ENCODE measurements at places on chromosomes 6 and 20.

- DNase-seq = no peak
Measured at GRCh38 chr6:134238960-134239795, 78.7 kb downstream of the SGK1 start.

DNA sequence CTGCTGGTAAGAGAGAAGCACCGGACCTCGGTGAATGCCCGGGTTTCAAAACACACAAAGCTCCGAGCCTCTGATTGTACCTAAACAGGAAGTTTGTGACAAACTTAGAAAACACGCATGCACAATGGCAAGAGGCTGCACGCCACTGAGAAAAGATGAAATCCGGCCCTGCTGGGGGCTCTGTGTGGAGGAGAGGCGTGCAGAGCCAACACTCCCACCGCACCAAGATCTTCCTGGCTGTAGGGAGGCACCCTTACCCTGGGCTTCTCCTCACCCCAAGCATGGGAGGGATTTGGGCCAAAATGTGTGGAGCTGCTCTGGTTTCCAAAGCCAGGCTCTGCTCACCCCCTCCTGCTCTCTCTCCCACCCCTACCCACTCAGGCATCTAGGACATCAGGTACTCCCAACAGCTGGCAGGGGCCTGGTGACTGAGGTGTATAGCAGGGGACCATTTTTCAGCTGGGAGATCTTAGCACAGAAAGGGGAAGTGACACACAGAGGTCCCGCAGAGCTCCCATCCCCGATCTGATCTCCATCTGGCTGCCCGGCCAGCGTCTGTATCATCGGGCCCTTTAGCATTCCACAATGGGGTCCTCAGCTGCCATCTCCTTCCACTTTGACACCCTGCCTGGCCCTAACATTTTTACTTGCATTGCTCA, 84.2 kb downstream of the TRERF1 start:
- peak; percentile 72 for DNase-seq

DNA sequence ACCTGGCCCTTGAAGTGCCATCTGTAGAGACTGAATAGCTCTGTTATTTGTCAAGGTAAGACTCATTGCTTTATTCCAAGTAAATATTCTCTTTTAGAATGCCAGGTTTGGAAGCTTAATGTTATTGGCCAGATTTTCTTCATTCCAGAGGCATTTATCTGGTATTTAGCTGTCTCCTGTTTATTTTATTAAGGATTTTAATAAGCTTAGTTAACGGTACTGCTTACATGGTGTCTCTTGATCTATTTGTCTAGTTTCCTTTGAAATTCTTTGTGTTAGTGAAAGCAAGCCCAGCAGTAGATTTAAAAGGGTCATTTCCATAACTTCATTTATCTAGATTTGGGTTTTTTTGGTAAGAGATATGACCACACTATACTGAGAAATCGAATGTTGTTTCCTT, 7.7 kb downstream of the RALY start:
- DNase-seq = no peak

DNA sequence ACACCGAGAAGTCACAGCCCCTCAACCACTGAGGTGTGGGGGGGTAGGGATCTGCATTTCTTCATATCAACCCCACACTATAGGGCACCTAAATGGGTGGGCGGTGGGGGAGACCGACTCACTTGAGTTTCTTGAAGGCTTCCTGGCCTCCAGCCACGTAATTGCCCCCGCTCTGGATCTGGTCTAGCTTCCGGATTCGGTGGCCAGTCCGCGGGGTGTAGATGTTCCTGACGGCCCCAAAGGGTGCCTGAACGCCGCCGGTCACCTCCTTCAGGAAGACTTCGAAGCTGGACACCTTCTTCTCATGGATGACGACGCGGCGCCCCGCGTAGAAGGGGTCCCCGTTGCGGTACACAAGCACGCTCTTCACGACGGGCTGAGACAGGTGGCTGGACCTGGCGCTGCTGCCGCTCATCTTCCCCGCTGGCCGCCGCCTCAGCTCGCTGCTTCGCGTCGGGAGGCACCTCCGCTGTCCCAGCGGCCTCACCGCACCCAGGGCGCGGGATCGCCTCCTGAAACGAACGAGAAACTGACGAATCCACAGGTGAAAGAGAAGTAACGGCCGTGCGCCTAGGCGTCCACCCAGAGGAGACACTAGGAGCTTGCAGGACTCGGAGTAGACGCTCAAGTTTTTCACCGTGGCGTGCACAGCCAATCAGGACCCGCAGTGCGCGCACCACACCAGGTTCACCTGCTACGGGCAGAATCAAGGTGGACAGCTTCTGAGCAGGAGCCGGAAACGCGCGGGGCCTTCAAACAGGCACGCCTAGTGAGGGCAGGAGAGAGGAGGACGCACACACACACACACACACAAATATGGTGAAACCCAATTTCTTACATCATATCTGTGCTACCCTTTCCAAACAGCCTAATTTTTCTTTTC, at the start of gene DCDC2:
Gene DCDC2, minus strand, starts transcription at position 724 of the 883 bp plus-strand sequence. Its CDS starts 309 bp downstream, at position 415.
- DNase-seq = peak; percentile 17

GRCh38 chr20:32527447-32528055, 57.6 kb downstream of the NOL4L start:
- DNase-seq = no peak

DNA sequence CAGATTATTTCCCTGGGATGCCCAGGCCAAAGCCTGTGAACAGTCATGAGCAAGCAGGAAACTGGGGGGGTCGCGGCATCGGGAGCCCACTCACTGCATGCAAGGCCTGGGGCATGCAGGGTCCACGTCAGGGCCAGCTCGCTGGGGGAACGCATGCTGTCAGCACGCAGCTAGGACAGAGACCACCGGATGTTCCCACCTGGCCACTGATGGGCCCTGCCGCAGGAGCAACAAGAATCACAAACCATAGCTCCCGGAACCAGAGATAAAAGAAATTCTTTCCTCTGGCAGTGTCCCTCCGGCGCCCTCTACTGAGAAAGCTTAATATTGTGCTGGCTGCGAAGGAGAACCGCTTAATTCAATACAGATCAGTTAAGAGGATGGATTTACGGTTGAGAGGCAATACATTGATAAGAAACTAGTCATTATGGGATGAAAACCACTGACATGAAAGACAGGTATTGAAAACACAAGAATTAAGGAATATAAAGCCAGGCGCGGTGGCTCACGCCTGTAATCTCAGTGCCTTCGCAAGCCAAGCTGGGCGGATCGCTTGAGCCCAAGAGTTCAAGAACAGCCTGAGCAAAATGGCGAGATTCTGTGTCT, 32.6 kb downstream of the C6orf15 start:
- peak; percentile 77 for DNase-seq

DNA sequence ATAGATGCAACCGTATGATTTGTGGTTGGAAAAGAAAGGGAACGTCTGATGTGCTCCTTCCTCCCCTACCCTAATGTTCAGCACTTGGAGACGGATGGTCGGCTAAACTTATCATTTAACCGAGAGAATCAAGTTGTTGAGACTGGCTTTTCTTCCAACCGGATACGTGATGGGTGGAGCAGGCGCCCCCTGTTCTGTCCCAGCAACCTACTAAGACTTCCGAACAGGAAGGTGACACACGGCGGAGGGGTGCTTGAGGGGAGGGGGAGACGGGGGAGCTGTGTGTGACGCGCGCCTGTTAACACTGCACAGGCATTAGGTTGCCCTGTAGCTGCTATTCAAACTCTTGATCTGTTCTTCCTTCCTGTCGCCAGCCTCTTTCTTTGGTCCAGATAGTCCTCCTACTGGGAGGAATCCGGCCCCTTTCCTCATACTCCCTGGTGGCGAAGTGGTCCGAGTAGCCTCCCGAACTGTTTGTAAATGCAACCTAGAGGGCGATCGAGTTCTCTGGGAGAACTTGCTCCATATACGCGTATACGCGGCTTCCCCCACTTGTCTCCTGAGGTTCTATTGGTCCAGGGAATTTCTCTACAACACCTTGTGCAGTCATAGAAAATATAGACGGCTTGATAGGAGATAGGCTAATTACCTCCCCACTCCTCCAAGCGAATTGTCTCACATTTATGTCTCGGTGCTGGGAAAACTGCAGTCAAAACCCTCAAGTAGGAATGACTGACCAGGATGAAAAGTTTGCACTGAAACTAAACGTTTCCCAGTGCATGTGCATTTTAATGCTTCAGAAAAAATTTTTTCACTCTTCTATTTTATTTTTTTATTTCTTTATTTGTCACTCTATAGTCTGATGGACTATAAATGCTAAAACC, 126.0 kb upstream of the SLC2A12 start:
- DNase-seq = peak; percentile 85

DNA sequence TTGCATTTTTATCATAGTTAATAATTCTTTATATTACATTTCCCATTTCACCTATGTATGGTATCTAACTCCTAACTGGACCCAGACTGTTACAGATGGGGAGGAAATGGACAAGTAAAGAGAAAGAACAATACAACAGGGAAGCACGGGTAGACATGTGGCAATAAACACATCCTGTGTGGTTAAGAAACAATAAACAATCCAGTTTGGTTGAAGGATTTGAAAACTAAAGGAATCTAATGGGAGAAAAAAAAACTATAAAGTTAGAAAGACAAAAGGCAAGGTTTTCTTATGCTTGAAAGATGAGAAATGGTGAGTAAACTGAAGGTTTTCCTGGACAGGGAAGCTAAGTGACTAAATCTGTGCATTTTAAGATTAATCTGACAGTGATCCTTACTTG, 34.9 kb upstream of the ALDH8A1 start:
- no peak for DNase-seq

DNA sequence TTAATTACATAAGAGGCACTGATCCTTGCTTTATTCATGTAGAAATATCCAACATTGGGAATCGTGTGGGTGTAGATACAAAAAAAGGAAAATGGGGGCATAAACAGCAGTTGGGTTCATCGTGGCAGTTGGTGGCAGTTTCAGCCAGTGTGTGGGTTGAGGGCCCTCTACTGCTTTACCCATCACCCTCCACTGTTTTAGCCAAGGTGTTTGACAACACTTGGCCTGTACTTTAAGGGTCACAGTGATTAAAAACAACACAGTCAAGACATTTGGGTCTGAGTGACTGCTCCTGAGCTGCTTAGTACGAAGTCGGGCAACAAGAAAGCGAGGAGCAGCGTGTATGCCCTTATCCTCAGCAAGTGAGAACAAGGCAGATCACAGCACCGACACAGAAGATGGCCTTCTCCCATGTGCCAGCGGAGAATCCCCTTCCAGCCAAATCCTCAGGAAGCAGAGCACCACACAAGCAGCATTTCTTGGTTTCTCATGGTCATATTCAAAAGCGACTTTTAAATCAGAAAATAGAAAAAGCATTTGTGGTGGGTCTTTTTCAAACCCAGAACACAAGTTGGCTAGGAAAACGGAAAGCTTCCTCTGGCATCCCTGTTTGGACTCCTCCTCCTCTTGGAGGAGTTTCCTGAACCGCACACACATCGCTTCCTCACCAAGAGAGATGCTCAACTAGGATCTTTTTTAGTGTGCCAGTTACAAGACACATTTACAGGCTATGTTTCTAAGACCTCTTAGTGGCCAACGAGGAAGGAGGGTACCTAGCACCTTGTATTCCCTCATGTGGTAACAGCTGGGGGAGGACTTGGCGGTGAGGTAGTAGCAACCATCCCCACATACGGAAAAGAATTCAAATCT, 23.5 kb downstream of the EIF2S2 start:
- no peak for DNase-seq

GRCh38 chr6:628766-629165, 28.1 kb downstream of the HUS1B start:
- DNase-seq = no peak

Measured in activated CD4-positive, alpha-beta T cell treated with anti-CD3 and anti-CD28 coated beads, Interleukin-2, Interleukin-6, amounts not matched to agents 100 ng/mL and 50 ng/mL, durations not matched to agents 16 hours and 8 hours (primary cell).